ENCODE measurements at places on chromosomes 11 and 22.

- no peak for DNase-seq
These were observed 18.4 kb downstream of the SELENOO start for GRCh38 chr22:50218996-50219727.

DNA sequence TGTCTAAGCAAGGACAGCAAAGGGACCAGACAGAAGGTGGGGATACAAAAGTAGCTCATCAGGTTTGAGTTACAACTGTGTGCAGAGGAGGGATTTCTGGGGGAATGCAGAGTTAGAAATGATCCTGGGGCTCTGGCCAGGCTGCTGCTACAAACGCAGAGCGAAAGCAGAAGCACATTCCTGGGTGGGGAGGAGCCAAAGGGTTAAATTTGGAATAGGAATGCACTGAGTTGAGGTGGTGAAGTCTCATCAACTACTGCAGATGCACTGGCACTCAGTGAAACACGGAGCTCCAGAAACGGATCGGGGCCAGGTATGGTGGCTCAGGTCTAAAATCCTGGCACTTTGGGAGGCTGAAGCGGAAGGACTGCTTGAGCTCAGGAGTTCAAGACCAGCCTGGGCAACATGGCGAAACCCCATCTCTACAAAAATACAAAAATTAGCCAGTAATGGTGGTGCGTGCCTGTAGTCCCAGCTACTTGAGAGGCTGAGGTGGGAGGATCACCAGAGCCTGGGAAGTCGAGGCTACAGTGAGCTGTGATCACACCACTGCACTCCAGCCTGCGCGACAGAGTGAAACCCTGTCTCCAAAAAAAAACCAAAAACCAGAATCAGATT is 3.2 kb downstream of the CHKA start:
- DNase-seq, result no peak

DNA sequence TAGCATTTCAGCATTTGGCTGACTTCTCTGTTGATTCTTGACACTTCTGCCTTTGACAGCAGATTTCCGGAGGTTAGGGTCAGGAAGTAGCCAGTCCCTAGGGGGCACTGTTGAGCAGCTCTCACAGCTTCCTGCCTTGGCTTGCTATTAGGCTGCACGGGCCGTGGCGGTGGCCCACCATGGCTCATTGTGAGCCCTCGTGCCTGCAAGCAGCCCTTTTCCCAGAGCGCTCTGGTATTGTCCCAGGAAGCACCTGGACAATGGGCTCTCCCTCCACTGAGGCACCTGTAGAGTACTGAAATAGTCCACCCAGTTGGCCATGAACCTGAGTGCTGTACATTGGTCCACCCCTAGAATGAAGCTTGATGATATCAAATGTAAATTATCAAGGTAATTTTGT is 100.2 kb upstream of the GAL start:
- DNase-seq, result no peak

GRCh38 chr22:19213001-19213400 is 34.5 kb upstream of the SLC25A1 start:
- no peak for DNase-seq

- no peak for DNase-seq
These were observed 11.5 kb downstream of the CCDC117 start for GRCh38 chr22:28783786-28784671.

- peak; percentile 2 for DNase-seq
These were observed 137.6 kb downstream of the CD44 start for GRCh38 chr11:35276396-35277145.

- no peak for DNase-seq
These were observed 34.0 kb downstream of the SLC22A12 start for GRCh38 chr11:64624883-64625481.

GRCh38 chr11:95443386-95443785 is 212.4 kb upstream of the SESN3 start:
- no peak for DNase-seq

DNA sequence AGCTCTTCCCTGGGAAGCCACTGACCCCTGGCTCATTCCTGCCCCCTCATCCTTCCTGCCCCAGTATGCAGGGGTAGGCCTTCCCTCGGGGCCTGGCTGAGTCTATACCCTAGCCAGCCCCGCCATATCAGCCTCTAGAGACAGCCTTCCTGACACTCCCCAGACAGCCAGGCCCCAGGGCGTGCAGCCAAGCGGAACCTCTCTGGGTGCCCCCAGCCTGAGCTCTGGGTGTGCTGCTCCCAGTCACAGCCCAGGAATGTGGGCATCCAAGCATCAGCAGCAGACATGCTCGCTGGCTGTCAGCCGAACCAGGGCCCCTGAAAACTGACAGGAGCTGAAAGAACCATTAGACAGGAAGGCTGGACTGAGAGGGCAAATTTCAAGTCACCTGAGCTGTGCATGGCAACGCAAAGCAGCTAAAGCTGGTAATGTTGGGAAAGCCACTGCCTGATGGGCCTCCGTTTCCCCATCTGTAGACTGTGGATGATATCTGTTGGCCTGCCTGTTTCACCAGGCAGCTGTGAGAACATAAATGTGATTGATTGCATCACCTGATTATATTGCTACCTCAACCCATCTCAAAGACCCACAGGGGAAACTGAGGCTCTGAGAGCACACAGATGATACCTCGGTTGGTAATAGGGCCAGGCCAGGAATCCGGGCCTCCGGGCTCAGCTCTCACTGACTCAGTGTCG is 93.2 kb downstream of the LRRC32 start:
- DNase-seq, result no peak

DNA sequence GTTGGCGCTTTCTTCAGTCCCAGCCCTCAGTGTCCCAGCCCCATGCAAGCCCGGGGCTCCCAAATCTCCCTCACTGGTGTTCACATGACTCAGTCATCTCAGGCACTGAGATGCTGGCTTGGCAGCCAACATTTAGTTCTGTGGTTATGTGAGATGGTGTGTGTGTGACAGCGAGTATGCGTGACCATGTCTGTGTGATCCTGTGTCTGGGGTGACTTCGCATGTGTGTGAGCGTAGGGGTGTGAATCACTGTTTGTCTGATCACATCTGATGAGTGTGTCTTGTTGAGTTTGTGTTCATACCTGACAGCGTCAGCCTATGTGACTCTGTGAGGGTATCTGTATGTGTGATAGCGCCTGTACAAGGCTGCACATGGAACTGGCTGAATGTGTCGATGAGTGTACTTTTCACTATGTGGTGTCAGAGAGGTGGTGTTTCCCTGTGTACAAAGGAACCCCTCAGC is 16.2 kb downstream of the CREB3L1 start:
- no peak for DNase-seq

DNA sequence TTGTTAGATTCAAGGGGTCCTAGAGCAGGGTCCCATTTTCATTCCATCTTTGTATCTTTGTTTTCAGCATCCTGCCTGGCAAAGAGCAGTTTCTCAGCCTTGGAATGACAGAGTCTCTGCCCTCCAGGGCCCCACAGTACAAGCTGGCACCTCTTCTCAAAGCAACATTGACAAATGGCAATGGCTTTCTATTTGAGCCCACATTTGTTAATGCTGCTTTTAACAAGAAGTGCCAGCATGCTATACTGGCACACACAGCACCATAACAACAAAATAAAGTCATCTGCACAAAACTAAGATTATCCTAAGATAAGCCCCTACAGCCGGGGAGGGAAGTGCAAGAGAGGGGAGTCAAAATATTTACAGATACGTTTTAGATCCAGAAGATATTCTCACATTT is 309.7 kb upstream of the C11orf87 start:
- DNase-seq, result no peak

DNA sequence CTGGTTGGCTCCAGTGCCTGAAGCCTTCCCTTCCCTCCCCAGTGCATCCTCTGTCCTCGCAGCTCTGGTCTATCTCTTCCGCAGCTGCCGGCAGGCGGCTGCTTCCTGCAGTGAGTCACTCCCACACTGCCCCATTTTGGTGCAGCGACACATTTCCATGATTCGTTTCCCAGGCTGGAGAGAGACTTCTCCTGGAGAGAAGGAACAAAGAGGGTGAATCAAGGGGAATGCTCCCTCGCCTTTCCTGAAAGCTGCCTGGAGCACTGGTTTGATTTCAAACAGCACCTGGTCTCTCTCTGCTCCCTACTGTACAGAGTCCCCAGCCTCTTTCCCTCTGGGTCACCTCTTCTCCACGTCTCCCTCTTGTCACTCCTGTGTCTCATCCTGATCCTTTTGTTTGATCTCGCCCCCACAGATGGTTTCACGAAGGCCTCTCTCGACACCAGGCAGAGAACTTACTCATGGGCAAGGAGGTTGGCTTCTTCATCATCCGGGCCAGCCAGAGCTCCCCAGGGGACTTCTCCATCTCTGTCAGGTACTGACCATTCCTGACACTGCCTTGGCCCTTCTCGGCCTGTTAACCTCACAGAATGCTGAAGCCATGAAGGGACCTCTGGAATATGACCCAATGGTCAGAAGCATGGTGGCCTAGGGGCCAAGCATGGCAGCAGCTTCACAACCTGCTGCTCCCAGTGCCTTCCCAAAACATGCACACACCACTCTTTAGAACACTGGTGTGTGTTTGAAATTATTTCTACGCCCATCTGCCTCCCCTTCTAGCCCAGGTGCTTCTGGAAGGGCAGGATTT is at the start of gene TMA7B:
TMA7B (plus strand) TSS at position 758 of the 808 bp plus-strand sequence. CDS start 3,978 bp downstream, outside the sequence.
- no peak for DNase-seq

DNA sequence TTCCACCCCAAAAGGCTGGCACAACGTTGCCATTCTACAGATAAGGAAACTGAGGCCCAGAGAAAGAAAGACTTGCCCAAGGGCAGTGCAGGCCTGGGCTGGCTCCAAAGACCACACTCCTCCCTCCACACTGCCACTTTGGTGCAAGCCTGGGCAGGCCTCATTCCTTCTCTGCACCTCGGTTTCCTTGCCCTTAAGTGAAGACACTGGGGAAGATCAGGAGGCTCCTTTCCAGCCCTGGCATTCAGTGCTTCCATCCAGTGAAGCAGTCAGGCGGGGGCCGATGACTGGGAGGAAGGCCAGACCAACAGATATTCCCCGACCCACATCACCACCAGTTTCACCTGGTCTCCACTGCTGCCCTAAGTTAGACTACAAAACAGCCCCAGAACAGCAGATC is 18.3 kb upstream of the TCF20 start:
- DNase-seq, result no peak

- no peak for DNase-seq
These were observed 196.4 kb downstream of the DBX1 start for GRCh38 chr11:19963697-19964387.

DNA sequence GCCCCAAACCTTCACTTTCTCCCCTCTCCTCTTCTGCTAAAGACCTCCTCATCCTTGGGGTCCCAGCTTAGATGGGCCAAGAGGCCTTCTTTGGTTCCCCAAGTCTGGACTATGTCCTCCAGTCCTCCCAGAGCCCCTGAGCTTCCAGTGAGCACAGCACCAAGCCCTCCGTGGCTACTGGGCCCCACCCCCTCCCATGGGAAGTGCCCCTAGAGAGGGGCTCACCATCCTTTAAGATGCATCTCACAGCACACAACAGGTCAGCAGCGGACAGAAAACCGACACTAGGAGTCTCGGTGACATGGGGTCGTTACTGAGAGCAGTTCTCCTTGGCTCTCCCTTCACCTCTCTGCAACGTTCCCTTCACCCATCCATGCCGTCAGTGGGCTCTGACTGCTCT is 2.7 kb downstream of the LRRC32 start:
- no peak for DNase-seq

DNA sequence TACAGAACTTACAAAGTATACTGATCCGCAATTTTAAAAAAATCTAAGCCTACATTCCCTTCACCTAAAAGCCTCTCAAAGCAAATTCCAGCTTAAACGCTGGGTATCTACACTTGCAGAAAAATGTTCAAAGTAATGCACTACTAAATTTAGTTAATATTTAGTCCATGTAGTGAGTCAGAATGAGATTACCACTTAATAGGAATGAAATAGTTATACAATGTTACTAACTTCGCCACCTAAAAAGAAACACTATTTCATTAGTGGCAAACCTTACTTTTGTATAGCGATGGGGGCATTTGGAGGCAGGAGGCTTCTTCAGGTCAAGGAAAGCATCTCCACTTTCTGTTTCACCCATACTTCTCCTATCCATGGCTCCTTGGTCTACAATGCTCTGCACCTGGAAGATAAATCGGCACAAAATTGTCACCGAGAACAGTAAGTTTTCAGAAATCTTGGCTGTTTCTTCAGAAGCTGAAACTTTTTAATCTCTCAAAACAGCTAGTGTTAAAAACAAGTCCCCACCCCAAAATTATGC is 1.2 kb downstream of the EIF4ENIF1 start:
- no peak for DNase-seq

GRCh38 chr11:64146036-64146955 is 19.6 kb downstream of the MACROD1 start:
- no peak for DNase-seq

DNA sequence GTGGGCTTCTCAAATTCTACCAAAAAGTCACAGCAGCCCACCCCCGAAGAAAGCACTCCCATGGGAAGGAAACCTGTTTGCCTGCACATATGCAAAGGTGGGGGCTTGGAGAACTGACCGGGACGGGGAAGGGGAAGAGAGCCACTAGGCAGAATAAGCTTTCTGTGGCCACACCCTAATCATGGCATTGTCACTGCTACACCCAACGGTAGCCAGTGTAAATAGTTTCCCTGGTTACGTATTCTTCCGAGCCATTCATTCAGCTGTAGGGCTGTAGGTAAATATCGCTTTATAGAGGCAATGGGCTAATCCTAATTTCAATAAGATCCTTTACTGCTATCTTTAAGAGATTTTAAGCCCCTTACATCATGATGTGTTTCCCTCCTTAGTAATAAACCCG is 61.7 kb downstream of the PRDM11 start:
- DNase-seq, result no peak

DNA sequence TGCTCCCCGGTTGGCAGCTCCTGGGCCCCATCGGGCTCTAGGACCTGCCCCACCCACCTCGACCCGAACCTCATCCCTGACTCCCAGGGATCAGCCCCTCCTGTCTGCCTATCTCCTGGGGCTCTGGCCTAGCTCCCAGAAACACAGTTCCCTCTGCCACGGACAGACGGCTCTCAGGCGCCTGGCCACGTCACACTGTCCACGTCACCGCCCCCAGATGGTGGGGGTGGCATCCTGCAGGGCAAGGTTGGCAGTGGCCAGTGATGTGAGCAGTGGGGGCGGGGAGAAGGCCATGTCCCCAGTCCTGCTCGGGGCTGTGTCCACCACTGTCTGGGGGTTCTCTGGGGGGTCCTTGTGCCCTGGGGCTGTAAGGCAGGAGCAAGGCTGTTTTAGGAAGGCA is 29.2 kb downstream of the SYT7 start:
- no peak for DNase-seq

Measured in esophagus squamous epithelium (tissue), 5 donors.